Fibroblast of lung (primary cell): ENCODE measurements at places on chromosomes 6 and 20. TPM values are rescaled to one million over a fixed set of nuclear protein-coding genes. Genes with fewer than 3 reads are reported as not detected.
A peak's percentile ranks its signal among the peaks of the same experiment; 100 is the strongest.

- DNase-seq, result no peak
Measured at GRCh38 chr6:106102034-106102433, 15.9 kb downstream of the PRDM1 start.

The ERVFRD-1 gene
- not detected in 2 replicates for total RNA-seq

- no peak for DNase-seq
Measured at GRCh38 chr6:2560140-2560818, 190.4 kb downstream of the MYLK4 start.

GRCh38 chr20:53316206-53316937, 277.3 kb downstream of the ZNF217 start:
- DNase-seq, result peak; percentile 62

DNA sequence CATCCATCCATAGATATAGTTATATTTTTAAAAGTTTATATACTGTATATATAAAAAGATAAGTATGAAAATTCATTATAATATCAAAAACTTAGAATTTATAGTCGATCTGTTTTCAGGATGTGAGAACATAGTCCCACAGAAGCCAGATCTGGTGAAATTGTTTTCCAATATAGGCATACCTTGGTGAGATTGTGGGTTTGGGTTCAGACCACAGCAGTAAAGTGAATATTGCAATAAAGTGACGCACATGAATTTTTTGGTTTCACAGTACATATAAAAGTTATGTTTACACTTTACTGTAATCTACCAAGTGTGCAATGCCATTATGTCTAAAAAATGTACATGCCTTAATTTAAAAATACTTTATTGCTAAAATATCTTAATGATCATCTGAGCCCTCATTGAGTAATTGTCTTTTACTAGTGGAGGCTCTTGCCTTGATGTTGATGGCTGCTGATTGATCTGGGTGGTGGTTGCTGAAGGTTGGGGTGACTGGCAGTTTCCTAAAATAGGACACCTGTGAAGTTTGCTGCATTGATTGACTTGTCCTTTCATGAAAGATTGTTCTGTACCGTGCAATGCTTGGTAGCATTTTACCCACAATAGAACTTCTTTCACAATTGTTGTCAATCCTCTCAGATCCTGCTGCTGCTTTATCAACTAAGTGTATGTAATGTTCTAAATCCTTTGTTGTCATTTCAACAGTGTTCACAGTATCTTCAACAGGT, 29.8 kb downstream of the AIG1 start:
- no peak for DNase-seq

- DNase-seq, result peak; percentile 47
Measured at GRCh38 chr6:75266716-75267291, 17.8 kb downstream of the TMEM30A start.

The OR12D3 gene
- total RNA-seq, result not detected in 2 replicates

The EPPIN gene
- not detected in 2 replicates for total RNA-seq

The ENPP5 gene
- 2.3 and 2.5 TPM in 2 replicates for total RNA-seq

DNA sequence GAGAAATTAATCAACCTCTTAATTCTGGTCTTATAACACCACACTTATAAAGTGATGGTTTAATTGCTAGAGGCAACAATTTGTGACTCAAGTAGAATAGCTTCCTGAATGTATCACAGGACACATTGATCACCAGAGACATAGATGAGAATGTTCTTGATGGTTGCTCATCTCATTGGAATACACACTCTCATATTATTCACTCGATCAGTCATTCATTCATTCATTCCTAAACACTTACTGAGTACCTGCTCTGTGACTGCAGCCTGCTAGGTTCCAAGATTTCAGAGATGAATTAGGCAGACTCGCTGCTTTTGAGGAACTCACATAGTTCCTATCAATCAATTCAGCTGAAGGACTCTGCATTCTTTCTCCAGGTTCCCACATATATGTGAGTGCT, 365.1 kb upstream of the SOX4 start:
- DNase-seq, result peak; percentile 48

DNA sequence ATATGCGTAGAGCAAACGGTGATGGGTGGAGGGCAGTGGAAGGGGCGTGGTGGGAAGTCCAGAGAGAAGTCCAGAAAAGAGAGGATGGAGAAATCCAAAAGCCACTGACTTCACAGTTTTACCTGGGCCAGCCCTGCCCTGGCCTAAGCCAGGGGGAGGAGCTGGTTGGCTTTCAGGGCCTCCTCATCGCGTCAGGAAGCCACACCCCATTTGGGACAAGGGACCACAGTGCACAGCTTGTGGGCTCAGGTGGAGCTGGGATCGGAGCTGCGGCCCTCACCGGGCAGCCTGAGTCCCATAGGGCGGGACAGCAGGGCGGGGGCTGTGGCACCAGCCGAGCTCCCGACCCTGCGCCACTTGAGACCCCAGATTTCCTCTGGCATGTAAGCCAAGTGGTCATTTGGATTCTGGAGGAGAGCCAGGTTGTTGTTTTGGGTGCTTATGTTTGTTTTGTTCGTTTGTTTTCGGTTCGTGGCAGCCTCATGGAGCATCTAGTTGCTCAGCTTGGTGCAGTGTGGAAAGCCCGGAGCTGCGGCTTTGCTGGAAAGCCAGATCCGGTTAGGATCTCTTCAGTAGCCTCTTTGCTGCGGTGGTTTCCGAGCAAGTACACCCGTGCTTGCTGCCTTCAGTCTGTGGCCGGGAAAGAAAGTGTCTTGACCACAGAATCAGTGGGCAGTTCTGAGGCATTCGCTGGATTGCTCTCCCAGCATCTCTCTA, 42.2 kb downstream of the RIOK1 start:
- peak; percentile 39 for DNase-seq

The RSPO3 gene
- 12.4 and 15.4 TPM in 2 replicates for total RNA-seq

DNA sequence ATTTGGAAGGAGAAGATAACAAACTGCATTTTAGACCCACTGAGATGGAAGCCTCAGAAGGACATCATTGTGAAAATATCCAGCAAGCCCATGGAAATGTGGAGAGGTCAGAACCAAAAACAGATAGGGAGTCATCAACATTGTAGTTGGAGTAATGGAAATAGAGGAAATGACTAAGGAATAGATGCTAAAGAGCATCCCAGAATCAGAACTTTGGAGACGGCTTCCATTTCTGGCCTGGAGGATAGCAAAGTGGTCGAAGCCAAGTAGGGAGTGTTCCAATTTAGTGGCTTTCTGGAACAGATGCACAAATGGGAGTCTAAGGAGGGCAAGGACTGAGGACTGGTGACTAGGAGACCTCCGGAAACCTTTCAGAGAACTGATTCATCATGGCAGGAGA, 3.6 kb downstream of the BEND6 start:
- no peak for DNase-seq

GRCh38 chr20:53847139-53847836, 223.1 kb downstream of the BCAS1 start:
- no peak for DNase-seq

DNA sequence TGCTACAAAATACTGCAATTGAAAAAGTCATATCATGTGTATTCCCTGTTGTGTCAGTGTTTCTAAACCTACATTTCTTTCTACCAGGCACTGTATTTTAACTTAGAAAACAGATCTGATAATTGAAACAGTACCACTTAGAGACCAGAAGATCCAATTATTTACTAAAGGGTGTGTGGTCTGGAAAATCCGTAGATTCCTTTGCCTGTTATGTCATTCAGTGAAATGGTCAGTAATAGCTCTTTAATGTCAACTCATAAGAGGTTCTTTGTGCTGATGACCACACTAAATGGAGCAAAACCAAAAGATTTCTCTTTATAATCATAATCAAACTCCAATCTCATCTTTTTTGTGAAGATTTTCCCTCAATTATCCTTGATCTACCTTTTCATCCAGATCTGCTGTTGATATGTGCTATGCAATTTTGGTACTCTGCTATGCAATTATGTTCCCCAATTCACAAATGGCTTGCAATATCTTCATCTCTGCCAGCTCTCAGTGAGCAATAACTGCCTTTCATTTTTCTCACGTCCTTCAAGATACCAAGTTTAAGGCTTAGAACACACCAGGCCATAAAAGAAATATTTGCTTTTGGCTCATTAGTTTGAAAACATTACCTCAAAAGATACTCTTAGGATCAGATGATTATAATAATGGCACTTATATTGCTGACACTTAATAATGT, 165.5 kb downstream of the MOXD1 start:
- DNase-seq, result no peak

DNA sequence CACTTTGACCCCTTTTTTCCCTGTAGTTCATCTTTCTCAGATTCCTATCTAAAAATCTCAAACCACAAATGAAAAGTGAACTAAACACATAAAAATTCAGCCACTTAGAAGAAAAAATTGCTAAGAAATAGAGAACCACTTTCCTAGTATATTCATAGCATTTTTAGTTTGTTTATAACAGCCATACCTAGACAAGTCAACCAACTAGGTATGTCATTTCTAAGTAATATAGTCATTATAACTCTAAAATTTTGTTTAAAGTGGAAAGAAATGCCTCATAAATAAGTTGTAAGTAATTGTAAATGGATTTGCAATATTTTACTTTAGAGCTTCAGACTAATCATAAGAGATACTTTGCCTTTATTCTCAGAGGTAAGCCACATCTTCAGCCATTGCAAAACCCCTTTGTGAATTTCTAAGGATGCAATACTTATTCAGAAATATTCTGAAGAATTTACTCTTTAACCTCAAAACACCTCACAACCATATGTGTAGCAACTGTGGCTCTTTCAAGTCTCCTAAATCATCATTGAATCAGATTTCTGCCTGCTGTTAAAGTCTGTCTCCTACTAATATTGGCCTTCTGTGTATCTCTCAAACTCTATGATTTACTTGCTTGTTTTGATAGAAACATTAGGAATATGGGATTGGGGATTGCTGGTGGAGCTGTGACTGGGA, 6.9 kb upstream of the SUMO4 start:
- DNase-seq, result peak; percentile 40

GRCh38 chr20:61052195-61052750, 199.8 kb upstream of the CDH4 start:
- no peak for DNase-seq

The STMN3 gene
- 16.4 and 34.3 TPM in 2 replicates for total RNA-seq

The TOX2 gene
- total RNA-seq, result 4.4 and 5.9 TPM in 2 replicates

The TAP2 gene
- 14.1 and 27.7 TPM in 2 replicates for total RNA-seq
